ENCODE measurements at places on chromosomes 2 and 18. TPM values are rescaled to one million over a fixed set of nuclear protein-coding genes. Genes with fewer than 3 reads are reported as not detected.

GRCh38 chr2:232999354-232999753 is 13.7 kb downstream of the NGEF start:
- no peak for DNase-seq

DNA sequence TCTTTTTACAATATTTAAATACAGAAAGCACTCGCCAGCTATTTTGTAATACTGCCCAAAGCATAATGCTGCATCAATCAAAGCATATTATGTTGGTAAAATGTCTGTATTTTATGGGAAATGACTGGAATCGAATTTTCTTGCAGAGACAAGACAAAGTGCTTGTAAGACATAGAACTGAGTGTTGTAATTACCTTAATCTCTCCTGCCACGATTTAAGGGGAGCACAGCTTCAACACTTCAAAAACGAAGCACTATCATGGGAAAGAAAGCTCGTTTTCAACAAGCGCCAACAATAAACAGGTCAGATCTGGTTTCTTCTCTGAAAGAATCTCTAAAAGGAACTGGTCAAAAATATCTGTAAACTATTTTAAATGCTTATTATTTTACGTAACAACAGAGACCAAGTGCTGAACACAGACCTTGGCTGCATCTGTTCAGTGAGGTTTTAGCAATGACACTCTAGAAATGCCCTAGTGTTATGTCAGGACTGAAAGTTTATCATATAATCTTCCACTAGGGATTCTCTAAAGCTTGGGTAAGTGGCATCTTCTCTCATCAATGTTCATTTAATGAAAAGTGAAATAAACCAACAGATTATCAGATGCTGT is 19.0 kb downstream of the RND3 start:
- no peak for DNase-seq

DNA sequence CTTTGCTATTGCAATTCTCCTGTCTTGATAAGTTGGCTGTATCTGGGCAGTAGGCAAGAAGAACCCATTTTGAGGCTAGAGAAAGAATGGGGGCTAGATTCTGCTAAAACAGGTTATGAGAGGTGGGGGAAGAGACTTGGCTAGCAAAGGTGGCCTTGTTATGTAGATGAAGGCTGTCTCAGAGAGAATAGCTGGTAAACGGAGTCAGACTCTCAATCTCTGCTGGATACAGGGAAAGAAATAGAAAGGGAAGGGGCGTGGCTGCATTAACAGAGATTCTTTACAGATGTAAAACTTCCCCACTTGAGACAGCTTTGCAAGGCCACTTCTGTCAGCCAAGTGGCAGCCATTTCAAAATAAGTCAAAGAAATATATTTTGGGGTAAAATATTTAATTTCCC is 38.1 kb upstream of the ARHGAP25 start:
- DNase-seq: no peak

GRCh38 chr2:181419129-181419855 is 37.9 kb upstream of the ITGA4 start:
- no peak for DNase-seq

GRCh38 chr2:222960126-222960525 is 91.9 kb upstream of the KCNE4 start:
- DNase-seq: no peak

DNA sequence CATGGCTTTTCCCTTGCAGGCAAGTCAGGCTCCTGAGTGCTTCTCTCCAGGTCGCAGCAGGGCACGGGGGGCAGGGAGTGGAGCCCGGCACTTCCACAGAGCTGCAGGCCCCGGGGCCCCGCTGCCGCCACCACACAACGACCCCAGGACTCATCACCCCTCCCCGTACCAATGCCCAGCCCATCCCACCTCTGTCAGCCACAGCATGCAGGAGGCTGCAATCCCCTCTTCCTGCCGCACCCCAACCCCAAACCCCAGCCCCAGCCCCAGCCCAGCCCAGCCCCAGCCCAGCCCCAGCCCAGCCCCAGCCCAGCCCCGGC is 288.0 kb downstream of the NDUFA10 start:
- no peak for DNase-seq

GRCh38 chr2:219631406-219631891 is 4.0 kb downstream of the SLC4A3 start:
- no peak for DNase-seq

- DNase-seq: peak; percentile 2
Measured at GRCh38 chr2:232315049-232315922, 63.3 kb upstream of the ALPP start.

GRCh38 chr18:47248604-47249313 is 2.7 kb downstream of the SKOR2 start:
- no peak for DNase-seq

DNA sequence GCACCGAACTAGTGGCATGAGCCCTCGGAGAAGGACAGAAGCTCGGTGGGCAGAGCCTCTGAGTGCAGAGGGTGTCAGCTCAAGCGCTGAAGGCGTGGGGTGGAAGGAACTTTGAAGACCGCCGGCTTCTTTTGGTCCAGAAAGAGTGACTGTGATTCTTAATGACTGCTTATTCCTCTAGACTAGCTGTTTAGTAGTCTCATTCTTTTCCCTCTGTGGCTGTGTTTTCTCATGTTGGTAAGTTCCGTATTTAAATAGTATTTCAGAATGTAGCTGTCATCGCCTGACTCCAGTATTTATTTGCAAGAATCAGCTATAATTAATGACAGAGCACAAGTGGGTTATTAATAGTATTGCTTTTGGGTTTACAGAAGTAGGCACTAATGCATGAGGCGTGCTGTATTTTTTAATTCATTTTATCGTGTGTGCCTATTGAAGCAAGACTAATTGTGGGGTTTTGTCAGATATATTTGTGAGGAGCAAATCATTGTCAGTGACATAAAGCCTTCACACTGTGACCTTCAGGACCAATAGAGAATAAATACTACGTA is 80.8 kb upstream of the NFATC1 start:
- DNase-seq: no peak

DNA sequence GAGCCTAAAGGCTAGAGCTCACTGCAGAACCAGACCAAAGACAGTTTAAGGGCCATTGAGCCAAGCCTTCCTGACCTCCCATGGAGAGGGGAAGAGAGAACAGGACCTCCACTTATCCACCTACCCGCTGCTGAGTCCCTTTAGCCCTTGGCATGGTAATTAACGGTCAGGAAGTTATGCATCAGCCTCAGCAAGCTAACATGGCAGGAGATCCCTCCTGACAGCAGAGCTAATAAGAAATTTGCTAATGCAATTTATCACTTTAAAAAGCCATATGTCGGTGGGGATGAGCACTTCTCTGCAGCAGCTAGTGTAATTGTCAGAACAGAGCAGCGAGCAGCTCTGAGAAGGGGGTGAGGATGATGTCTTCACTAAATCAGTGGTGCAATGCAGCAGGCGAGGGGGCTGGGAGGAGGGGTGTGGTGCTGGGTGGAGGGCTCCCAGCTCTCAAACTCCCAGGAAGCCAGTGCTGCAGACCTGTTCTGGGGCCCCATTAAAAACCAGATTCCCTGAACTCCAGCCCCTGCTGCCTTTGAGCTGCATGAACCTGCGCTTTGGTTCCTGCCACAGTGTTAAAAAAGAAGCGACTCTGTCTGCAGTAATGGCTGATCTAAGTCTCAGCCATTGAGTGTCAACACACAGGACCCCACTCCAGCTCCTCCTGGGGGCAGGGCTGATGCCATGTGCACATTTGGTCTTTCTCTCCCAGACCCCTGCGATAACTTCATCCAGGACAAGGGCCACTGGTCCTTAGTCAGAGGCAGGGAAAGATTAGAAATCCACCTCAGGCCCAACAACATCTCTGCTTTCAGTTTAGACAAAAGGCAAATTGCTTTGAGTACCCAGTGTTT is 84.2 kb upstream of the STPG4 start:
- no peak for DNase-seq

DNA sequence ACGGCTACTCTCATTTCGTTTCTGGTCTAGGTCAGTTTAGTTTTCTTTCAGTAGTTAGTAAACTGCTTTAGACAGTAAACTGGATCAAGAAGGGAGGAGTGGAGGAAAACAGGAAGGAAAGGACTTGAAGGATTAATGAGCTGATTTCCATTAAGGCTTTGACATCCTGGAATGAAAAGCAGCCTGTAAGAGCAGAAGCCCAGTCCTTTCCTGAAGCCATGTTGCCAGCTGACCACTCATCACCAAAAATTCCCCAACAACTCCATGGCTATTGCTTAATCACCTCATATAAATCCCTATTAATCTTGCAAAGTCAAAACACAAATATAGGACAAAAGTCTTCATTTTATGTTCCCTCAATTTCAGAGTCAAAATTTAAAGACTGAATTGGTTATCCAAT is 113.7 kb upstream of the ZFP36L2 start:
- no peak for DNase-seq

The SNORC gene
- 0.48 TPM for polyA plus RNA-seq

The CACNB4 gene
- 0.19 TPM for polyA plus RNA-seq

The STK39 gene
- polyA plus RNA-seq: 18.8 TPM

The FSHR gene
- not detected for polyA plus RNA-seq

The SPC25 gene
- polyA plus RNA-seq: 2.6 TPM

The ARHGEF4 gene
- polyA plus RNA-seq: 0.95 TPM

The NTSR2 gene
- not detected for polyA plus RNA-seq

The OLA1 gene
- polyA plus RNA-seq: 101 TPM

Measured in AG04450 (cell line).